ENCODE measurements at places on chromosomes 12 and 14.

- DNase-seq = no peak
Observed at GRCh38 chr12:31618228-31619025, 27.5 kb upstream of the DENND5B start.

- DNase-seq = no peak
Observed at GRCh38 chr12:78441737-78442453, 422.7 kb upstream of the SYT1 start.

DNA sequence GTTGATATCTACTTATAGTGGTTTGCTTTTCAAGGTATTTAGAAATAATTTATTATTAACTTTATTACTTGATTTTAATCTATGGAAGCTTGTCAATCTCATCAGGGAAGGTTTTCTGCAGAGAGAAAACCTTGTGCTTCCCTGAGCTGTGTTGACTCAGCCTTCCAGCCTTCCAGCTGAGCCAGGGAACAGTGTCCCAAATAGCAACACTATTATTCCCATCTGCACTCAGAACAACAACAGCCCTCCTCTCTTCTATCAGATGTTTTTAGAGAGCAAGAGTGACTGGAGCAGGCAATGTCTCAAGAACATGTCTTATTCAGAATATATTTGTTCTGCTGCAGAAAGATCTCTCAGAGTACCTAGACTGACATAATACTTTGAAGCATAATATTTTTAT is 389.9 kb upstream of the GARIN6 start:
- no peak for DNase-seq

DNA sequence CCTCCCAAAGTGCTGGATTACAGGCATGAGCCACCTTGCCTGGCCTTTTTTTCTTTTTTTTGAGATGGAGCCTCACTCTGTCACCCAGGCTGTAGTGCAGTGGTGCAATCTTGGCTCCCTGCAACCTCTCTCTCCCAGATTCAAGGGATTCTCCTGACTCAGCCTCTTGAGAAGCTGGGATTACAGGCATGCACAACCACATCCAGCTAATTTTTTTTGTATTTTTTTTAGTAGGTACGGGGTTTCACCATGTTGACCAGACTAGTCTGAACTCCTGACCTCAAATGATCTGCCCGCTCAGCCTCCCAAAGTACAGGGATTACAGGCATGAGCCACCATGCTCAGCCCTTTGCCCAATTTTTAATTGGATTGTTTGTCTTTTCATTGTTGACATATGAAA is 58.0 kb downstream of the SINHCAF start:
- no peak for DNase-seq

DNA sequence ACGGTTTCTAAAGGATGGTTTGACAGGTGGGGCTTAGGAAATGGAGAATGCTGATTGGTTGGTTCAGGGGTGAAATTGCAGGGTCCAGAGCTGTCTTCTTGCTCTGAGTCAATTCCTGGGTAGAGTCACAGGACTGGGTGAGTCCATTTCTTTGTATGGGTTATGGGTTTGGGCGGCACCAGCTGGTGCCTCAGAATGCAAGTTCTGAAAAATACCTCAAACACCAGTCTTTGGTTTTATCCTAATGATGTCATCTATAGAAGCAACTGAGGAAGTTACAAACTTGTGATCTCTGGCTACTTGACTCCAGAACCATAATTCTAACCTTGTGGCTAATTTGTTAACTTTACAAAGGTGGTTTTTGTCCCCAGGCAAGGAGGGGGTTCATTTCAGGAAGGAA is 47.6 kb upstream of the EIF5 start:
- DNase-seq = no peak

DNA sequence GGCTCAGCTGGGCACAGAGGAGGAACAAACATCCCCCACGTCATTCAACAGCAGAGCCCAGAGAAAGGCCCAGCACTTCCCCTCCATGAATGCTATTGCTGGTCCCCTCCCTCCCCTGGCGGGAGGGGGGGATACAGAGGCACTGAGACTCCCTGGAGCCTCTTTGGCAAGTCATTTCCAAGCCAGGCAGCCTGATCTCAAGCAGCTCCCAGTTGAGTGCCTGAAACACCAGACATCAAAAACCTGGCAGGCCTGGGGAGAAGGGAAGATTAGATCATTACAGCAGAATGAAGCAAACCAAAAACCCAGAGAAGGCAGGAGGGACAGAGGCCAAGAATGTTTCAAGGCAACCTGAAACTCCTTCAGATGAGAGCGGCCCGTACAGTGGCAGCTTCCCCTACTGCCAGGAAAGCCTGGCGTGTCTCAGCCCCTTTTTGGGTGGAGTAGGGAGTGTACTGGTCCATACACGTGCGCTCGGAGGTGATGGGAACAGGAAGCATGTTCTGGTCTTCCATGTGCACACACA is 92.1 kb downstream of the LRRC74A start:
- DNase-seq = peak; percentile 24

GRCh38 chr12:30548203-30548602 is 147.5 kb downstream of the IPO8 start:
- no peak for DNase-seq

DNA sequence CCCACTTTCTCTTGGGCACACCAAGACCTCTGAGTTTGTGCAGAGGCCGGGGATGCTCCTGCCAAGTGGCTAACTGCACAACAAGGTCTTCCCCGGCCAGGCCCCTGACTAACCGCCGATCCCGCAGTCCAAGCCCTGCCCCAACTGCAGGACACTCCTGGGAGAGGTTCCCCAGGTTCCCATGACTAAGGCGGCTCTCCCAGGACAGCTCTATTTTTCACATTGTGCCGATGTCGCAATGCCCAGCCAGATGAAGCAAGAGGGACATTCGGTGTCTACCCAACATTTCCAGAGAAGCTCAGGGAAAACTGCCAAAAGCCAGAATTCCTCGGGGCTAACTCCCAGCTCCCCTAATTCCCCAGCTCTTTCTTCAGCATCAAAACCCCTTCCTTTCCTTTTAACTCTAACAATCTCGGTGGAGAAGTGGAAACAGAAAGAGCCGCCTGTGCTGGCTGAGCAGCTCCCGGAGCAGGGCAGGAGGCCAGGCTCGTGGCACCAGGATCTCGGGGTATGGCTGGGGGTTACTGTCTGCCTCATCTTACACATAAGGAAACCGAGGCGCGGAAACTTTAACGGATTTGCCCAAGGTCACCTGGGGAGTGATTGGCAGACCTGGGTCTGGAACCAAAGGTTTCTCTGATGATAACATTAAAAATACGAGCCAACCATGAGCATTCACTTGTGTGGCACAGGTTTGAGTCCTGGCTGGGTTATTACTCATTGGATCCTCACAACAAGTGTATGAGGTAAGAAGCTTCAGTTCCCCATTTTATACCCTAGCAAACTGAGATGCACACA is 318.2 kb downstream of the BCL11B start:
- no peak for DNase-seq

DNA sequence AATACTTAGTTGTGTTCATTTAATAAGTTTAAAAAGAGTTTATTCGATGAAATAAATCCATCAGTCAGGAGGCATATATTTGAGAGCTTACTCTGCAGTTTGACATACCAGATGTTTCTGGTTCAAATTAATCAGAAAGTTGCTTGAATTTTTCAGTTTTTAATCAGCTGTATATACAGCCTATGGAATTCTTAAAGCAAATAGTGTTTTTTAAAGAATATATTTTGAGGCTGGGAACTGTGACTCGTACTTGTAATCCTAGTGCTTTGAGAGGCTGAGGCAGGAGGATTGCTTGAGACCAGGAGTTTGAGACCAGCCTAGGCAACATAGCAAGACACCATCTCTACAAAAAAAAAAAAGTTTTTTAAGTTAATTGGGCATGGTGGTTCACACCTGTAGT is 112.1 kb downstream of the MON2 start:
- no peak for DNase-seq

DNA sequence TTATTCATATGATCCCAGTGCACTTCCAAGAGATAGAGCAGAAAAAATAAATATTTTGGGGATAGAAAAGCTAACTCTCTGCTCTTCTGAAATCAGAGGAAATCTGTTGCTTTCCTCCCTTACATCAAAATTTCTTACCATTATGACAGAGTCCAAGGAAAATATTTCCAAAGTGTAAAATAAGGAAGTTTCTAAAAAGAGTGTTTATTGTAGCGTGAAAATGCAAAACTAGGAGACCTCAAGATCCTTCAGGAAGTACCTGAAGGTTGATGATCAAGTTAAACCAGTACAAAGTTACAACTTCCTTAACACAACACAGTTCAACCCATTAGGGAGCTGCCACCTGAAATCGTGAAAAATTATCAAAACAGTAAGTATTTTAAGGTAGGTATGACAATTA is at the start of gene OR6C2:
Gene OR6C2 (plus strand): TSS at position 301 of the 400 bp plus-strand sequence. CDS start 8,138 bp downstream, outside the sequence.
- no peak for DNase-seq

DNA sequence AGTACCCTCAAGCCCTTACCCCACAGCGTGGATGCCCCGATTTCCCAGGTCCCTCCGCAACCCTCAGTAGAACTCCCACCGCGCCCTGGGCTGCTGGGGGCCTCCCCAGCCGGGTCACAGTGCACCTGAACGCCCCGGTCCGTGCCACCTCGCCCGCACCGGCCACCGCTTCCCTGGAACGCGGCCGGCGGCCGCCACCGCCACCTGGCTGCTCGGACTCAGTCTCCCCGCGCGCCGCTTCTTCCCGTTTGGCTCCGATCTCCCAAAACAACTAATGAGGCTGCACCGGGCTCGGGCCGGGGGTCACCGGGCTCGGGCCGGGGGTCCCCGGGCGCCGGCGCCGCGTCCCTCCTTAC is 1.0 kb downstream of the ITPK1 start:
- no peak for DNase-seq

DNA sequence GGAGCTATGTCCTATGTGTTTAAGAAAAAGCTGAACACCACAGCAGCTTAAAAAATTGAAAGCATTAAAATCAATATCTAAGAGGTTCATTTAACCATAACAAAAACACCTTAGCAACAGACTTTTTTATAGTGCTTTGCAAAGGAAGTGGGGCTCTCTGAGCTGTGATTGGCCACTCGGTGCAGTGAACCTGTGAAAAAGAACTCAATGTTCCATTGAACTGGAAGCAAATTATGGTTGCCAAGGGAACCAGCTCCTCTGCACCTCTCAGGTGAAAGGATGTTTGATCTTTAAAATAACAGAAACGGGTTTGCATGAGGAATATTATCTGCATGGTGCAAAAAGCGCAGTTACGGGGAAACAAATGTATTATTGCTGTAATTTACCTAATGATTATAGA is 149.4 kb downstream of the SNAPC1 start:
- DNase-seq = no peak

GRCh38 chr12:89236748-89237383 is 115.4 kb downstream of the DUSP6 start:
- DNase-seq = no peak

DNA sequence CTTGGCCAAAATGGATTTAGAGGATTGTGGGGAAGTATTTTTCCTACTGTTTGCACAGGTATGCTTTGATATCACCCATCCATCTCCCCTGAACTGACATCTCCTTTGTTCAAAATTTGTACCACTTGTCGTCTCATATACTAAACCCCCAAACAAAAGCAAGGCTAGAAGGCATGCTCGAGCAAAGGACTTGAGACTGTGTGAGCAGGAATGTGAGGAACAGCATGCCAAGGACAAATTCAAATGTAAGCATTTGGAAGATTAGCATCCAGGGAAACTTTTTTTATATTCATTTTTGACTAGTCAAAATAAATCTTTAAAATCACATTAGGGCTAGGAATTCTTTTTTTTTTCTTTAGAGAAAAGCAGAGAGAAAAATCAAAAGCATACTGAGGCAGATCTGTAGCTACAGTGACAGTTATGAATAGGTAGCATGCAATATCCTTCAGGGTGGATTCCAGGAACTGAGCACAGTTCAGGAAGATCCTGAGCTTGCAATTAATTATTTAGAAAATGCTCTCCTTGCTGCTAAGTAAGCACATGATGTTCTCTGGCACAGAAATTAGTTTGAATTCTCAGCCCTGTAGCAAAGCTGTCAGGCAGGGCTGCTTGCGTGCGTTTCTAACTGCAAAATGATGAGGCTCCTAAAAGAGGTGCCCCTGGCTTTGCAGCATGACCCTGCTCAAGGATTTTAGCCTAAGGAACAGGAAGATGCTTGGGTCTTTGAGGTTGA is 327.7 kb downstream of the LRIG3 start:
- no peak for DNase-seq

DNA sequence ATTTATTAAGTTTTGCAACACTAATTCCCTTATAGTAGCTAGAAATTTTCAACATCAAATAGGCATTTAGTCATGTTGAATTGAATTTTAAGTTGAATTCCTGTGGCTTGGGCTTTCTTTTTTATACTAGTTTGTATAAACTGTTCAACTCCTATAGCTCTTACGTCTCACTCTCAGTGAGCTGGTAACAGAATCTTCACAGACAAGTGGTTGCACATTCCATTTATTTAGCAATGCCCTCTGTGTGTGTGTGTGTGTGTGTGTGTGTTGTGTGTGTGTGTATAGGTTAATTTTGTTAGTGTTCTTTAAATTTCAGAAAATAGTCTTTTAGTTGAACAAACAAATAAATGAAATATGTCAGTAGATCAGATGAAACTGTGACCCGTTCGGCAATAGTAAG is 425.0 kb downstream of the NPAS3 start:
- DNase-seq = no peak

DNA sequence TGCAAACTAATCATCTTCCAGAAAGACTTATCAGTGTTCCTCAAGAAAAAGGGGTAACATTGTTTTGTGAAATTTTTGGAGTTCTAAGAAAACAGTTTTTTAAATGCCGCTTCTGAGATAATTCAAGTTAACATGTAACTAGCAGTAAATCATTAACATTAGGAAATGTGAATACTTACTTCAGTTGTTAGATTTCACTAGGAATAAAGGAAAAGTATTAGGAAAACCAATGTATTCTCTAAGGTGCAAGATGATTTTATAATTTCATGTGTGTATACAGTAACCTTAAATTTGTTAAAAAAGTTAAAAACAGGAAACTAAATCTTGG is 36.8 kb downstream of the PAPOLA start:
- DNase-seq = no peak

GRCh38 chr12:43638806-43639205 is 86.8 kb upstream of the ADAMTS20 start:
- no peak for DNase-seq

- DNase-seq = no peak
Observed at GRCh38 chr14:66351310-66351709, 134.9 kb upstream of the CCDC196 start.

DNA sequence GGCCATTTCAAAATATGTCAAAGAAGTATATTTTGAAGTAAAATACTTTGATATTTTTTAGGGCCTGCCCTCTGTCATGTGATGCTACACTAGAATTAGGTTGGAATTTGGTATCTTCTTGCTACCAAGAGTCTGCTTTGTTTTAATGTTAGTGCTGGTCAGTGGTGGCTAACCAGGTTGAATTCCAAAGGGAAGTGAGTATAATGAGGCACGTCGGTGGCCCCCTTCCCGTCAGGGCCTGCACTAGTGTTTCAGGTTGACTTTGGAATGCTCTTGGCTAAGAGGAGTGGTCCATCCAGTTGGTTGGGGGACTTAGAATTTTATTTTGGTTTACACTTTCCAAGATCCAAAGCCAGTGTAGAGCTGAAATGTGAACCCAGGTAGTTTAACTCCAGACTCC is 185.4 kb downstream of the NOVA1 start:
- DNase-seq = no peak

GRCh38 chr14:24789378-24789884 is 155.4 kb upstream of the GZMB start:
- DNase-seq = no peak

Data from DND-41 (cell line).